Activated CD8-positive, alpha-beta memory T cell treated with anti-CD3 and anti-CD28 coated beads for 1 hour (primary cell): ENCODE measurements at places on chromosomes 5 and 9.

- no peak for DNase-seq
Measured at GRCh38 chr9:136310273-136311030, 6.6 kb upstream of the CCDC187 start.

GRCh38 chr5:155189981-155190380, 176.4 kb downstream of the KIF4B start:
- DNase-seq: no peak

DNA sequence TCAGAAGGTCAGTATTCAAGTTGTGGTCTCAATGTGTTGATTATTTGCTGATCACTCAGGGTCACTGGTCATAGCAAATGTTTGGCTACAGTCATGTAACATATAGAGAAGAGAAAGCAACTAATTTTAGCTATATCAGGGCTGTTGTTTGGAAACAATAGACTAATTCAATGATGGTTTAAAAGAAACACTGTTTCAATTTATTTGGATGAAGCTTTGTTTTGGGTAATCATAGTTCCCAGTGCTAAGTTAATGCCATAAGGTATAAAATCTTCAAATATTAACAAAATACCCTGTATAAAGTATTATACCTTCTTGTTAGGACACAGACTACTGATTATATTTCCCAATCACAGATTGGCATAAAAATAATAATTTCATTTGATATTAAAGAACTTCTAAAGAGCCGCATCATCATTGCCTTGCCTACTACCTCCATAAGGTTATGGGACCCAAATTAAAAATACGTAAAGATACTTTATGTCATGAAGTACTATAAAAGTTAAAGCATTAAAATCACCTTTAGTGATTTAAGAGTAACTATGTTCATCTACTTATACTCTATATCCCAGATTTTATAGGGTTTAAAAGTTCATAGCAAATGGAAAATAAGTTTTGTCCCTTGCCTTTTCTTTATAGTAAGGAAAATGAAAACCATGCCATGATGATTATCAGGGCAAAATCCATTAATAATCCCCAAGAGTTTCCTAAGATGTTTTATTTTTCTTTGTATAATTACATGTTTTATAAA, 6.0 kb downstream of the NR3C1 start:
- DNase-seq: no peak

DNA sequence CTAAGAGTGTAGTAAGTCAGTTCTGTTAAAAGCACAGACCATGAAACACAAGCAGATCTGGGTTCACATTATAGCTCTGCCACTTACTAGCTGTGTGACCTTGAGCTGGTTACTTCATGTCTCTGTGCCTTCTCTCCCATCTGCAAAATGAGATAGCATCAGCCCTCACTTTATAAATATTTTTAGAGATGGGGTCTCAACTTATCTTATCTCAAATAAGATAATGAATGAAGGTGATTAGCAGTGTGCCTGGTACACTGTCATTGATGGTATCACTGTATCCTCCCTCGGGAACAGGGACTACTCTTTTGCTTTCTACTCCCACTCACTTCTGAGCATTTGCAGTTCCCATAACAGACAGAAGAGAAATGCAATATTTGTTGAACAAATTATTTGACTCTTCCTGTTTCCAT, 52.4 kb downstream of the GALNT10 start:
- no peak for DNase-seq

- DNase-seq: no peak
Measured at GRCh38 chr9:134892221-134892620, 11.6 kb downstream of the FCN2 start.

GRCh38 chr9:16721972-16722371, 148.5 kb downstream of the BNC2 start:
- DNase-seq: no peak

DNA sequence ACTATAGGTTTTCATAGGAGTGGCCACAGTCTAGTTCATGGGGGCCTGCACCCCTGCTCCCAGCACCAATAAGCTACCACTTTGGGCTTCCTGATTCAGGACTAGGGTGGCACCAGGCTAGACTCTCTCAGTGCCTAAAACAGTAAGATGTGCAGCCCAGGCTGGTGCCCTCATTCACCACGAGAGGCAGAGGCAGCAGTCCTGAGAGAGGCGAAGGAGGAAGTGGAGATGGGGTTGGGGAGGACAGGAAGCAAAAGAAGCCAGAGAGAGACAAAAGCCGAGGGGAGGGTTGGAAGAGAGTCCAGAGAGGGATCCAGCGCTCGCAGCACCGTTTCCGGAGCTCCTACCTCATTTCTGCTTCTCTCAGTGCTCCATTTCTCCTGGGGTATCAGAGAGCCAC, 180.9 kb downstream of the MED10 start:
- no peak for DNase-seq

DNA sequence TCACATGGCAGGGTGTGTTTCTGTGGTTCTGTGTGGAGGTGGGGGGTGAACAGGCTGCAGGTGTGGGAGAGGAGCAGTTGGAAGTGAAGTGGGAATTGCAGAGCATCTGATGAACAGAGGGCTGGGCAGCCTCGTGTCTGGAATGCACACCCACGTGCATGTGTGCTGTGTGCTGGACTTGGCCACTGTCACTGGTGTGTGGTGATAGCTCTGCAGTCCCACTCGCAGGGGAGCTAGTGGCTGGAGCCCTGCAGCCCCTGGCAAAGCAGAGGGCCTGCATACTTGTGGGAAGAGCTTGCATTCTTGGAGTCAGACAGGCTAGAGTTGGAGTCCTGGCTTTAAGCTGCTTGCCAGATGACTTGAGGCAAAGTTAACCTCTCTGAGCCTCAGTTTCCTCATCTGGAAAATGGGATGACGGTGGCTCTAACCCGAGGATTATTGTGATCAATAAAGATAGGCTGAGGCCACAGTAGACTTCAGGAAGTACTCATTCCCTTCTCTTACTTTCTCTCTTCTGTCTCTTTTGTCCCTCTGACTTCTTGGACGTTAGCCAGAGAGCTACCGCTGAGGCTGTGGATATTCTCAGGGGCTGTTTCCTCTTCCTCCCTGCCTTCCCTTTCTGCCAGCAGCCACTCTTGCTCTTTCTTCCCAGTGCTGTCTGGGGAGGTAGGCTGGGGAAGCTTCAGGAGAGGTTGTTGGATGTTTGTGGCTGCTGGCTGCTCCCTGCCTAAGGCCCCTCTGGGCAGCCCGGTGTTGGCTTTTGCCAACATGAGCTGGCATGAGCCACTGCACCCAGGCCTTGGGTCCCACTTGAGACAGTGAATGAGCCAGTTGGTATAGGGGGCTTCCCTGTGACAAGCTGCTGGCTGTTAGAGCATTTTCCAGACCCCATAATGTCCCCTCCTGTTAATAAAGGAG, 18.3 kb downstream of the PSAT1 start:
- no peak for DNase-seq

DNA sequence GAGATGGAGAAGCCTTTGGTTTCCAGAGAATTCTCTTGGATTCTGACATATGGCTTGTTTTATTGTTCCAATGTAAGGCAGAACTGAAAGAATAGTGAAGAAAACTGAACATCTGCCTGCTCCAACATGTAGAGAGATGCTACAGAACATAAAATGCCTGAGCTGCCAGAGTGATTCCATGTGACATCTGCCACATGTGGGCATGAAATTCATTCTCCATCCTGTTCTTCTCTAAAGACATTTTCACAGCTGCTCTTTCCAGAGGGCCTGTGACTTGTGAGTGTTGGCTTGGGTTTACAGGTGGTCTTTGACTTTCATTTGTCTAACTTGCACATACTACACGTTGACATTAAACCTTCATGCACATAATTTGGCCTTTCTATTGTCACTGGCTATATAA, 33.7 kb upstream of the TXN start:
- DNase-seq: no peak

- DNase-seq: no peak
Measured at GRCh38 chr9:130421802-130422276, 22.9 kb upstream of the ASS1 start.

DNA sequence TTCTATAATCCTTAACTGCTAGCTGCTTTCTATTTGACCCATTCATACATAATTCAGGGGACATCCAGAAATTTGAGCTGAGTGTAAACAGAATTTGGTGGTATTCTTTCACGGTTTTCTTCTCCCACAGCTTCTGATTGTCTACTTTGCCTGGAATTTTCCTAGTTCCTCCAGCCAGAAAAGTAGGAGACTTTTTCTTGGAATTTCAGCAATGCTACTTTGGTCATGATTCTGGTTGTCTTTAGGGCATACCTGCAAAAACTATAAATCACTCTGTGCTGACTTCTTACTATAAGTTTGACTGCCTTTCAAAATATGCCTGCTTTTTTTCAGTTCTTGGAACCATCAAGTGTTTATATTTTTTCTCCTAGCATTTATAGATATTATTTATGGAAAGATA, 260.2 kb downstream of the TMEM38B start:
- DNase-seq: no peak

GRCh38 chr9:122001491-122002201, 91.5 kb downstream of the TTLL11 start:
- DNase-seq: no peak

- no peak for DNase-seq
Measured at GRCh38 chr5:167657016-167657415, 634.4 kb upstream of the WWC1 start.
